Esophagus squamous epithelium (tissue), 5 donors: ENCODE measurements at places on chromosomes 6 and 20.

DNA sequence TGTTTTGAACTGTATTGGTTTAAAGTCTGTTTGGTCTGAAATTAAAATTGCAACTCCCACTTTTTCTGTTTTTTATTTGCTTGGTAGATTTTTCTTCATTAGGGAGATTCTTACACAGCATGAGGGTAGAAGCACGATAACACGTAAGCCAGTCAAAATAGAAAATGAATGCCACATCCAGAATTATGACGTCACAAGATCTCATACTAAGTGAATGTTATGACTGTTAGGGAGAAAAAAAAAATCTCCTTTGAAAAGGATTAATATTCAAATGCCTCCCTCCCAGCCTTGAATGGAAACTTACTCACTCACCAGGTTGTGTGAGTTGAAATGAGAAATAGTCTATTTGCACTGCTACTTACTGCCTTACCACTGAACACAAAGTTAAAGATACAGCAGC lies 670.8 kb downstream of the TFAP2A start:
- DNase-seq: no peak

GRCh38 chr6:55897346-55897745 lies 22.0 kb upstream of the BMP5 start:
- DNase-seq: no peak

GRCh38 chr6:84228198-84228543 lies 728 bp upstream of the CEP162 start:
- DNase-seq: no peak

DNA sequence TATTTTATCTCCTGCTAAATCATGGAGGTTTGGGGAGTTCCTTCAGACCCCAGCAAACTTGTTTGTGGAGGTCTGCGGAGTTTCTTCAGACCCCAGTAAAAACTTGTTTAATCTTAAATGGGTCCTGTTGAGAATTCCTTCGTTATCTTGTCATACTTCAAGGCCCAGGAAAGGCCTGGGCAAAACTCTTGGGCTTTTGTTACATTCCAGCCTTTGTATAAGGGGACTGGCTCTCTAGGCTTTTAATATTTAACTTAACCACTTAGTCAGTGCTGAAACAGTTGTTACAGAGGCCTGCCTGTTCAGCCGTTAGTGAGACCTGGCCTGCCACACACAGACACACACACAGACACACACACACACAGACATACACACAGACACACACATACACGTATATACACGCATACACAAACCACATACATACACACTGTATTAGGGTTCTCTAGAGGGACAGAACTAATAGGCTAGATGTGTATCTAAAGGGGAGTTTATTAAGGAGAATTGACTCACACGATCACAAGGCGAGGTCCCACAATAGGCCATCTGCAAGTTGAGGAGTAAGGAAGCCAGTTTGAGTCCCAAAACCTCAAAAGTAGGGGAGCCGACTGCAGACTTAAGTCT lies 21.3 kb upstream of the CST3 start:
- DNase-seq: no peak

GRCh38 chr6:108435391-108435790 lies 125.3 kb upstream of the FOXO3 start:
- DNase-seq: no peak

DNA sequence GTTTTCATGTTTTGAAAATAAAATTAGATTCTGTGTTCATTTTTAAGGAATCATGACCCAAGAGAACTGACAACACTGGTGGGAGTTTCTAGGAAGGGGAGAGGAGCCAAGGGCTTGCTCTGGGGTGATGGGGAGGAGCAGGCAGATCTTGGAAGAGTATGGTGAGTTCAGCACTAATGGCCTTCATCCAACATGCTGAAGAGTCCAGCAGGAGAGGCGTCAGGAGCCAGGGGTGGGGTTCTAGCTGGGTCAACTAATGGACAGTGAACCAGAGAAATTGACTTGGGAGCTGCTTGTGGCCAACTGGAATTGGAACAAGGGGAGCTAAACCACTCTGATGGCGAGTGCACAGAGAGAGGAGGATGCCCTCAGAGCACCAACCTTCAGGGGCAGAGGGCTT lies 107.1 kb downstream of the MRPL14 start:
- no peak for DNase-seq

GRCh38 chr20:35661908-35662307 lies 2.8 kb downstream of the CPNE1 start:
- DNase-seq: no peak

DNA sequence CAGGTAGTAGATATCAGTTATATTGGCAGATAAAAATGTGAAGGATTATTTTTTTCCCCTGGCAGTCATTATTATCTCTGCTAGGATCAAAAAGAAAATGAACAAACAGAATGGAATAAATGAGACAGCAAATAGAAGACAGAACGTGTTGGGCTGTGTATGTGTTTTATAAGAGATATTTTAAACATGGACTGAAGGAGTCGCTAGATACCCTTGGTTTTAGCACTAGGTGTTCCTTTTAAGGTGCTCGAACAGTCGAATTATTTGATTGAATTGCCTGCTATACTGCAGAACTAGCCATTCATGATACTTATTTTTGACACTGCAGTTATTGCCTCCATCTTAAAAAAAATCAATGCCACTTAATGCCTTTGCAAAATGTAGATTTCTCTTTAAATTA lies 3.7 kb downstream of the GRIK2 start:
- no peak for DNase-seq

- DNase-seq: no peak
These were observed 83.4 kb downstream of the JARID2 start for GRCh38 chr6:15329197-15329671.

DNA sequence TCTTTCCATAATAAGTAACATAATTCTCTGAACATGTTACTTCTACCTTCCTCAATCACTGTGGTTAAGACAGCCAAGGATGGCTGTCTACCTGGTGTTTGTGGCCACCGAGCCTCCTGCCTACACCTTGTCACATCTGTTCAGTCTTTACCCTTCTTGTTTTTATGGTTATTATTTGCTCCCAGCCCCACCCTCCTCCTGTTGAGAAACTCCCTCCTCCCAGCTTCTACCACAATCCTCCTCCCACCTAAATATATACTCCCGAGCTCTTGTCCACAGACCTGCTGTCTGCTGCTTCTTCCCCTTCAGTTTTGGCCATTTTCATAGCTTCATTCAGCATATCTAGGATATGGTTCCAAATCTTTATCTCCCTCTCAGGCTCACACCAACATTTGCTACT lies 35.7 kb upstream of the GABRR1 start:
- DNase-seq: no peak

DNA sequence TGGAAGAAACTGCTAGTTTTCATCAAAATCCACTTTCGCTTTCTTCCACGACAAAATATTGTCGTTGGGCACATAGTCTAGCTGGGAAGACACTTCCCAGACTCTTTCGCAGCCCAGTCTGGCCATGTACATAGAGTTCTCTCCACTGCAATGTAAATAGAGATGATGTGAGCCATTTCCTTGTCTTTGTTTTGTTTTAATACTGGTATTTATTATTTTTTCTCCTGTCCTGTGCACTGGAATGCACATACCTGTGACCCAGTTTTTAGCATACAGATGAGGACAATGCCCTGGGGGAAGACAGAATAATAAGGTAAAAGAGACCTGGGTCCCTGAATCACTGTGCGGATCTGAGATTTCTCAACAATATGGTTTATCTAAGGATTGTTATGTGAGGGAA lies 149.5 kb upstream of the BMP5 start:
- DNase-seq: no peak

DNA sequence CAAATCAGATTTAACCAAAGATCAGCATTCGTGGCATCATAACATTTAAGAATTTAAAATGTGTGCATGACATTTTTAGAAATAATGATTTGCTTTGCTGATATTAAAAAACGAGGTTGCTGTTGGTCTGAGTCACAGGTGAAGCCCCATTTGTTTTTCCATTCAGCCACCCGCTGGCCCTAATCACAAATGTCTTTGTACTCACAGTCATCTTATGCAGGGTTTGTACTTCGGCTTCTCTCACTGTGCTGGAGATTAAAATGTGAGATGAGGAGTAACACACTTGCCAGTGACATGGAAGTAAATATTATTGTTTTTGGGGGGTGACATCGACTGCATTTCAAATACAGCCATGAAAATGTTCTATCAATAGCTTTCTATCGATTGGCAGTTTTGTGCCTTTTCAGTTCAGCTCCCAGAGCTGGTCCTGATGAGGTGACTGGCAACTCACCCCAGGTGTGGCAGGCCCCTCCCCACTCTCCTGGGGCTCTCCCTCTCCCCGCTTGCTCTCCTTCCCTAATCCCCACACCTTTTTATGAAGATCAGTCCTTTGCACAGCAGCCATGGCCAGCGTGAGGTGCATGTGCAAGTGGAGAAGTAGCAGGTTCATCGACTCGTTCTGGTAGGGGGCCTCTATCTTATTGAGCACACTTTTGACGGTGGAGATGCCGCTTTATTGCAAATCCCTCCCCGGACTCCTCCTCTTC lies 58.8 kb upstream of the FUCA2 start:
- no peak for DNase-seq

- DNase-seq: no peak
These were observed 40.6 kb downstream of the DOK5 start for GRCh38 chr20:54515793-54516628.

- DNase-seq: no peak
These were observed 14.0 kb upstream of the LOC128125822 start for GRCh38 chr6:63558278-63558677.

GRCh38 chr6:169026175-169026574 lies 227.5 kb downstream of the THBS2 start:
- DNase-seq: no peak

DNA sequence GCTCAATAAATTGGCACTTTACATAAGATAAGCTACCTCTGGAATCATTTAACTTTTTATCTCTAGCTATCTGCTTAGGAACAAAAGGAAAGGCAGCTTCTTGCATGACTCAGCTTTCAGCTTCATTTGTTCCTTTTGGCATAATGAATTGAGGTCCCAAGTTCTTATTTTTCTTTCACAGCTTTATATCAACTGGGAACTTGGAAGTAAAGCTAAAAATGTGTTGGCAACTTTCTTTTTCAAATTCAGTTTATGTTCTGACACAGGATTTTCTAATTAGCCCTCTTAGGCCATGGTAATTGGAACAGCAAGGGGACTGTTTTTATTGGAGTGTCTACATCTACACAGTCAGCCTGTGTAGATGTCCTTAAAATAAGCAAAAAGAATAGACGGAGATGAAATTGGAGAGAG lies 55.2 kb upstream of the MRAP2 start:
- DNase-seq: no peak

DNA sequence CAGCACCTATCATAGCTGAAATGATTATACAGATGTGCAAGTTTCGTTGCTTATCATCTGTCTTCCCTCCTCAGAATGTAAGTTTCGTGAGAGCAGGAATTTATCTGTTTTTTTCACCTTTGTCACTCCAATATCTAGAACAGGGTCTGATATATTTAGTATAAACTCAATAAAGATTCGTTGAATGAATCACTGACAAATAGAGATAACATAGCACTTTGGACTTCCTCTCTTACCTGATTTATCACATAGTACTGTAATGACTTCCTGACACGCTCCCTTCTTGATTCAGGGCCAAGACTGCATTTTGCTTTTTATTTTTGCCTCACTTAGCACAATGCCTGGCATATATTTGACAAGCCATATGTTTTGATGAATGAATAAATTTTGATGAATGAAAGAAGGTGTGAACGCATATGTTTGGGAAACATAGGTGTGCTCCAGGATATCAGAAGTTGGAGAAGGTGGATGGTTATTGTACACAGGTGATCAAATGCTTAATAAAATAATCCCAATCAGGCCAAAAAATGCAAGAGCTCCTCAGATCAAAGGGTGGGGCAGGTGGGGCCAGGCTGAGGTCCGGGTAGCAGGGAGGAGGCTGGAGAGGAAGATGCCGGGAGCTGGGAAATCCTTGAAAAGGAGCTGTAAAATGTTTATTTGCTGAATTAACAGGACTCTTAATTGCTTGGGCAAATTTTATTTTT lies 33.0 kb downstream of the PIM1 start:
- DNase-seq: no peak

- DNase-seq: no peak
These were observed 125.1 kb upstream of the BTBD3 start for GRCh38 chr20:11792568-11792953.

DNA sequence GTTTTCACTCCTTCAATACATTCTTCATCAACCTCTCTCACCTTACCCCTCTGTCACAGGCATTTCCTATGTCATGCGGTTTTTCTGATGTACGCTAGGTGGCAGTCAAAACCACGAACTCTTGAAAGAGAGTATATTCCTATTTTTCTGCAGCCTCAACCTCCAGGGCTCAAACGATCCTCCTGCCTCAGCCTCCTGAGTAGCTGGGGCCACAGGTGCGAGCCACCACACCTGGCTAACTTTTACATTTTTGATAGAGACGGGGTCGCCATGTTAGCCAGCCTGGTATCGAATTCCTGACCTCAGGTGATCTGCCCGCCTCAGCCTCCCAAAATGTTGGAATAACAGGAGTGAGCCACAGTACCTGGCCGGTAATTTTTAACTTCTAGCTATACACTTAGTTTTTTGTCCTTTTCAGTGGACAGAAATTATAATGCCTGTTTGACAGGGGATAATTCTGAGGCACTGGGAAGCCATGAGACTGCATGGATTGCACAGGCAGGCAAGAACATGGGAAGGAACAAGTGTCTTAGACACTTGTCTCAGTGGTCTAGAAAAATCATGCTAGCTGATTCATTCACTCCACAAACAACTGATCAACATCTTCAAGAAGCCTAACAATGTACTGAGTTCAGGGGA lies 22.5 kb upstream of the HFE start:
- no peak for DNase-seq

- DNase-seq: no peak
These were observed 43.6 kb upstream of the ASCC3 start for GRCh38 chr6:100924534-100925227.

DNA sequence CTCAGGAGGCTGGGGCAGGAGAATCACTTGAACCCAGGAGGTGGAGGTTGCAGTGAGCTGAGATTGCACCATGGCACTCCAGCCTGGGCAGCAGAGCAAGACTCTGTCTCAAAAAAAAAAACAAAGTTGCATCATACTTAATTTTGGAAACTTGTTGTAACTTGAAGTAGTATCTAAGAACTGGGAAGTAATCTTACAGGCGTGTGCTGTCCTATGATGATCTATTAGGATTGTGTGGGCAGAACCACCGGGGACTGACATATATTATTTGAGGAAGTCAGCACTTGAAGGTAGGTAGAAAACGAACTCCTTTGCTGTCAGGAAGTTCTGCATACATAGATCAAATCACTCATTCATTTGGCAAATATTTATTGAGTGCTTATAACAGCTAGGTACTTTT lies 188.5 kb downstream of the ZNF217 start:
- DNase-seq: no peak

DNA sequence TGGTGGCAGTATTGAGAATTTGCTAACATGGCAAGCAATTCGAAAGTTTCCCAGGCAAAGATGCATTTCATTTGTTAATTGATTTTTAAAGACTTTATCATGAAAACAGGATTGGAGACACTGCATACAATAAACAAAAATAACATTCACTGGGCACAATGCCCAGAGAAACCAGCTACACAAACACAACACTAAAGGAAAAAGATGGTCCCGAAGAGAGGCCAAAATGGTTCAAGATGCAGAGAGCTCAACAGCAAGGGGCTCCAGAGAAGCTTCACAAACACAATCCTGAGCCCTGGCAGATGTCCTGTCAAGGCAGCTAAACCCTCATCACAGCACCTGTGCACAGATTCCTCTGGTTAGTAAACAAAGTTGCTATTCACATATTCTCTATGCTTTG lies 79.3 kb downstream of the INSM1 start:
- DNase-seq: no peak

- no peak for DNase-seq
These were observed 137.5 kb upstream of the SLC24A3 start for GRCh38 chr20:19074828-19075516.

GRCh38 chr6:5300206-5300764 lies 39.0 kb downstream of the FARS2 start:
- no peak for DNase-seq
